ENCODE measurements at places on chromosomes 1 and 21.

- no peak for DNase-seq
Measured at GRCh38 chr21:38979271-38980121, 173.8 kb downstream of the ETS2 start.

DNA sequence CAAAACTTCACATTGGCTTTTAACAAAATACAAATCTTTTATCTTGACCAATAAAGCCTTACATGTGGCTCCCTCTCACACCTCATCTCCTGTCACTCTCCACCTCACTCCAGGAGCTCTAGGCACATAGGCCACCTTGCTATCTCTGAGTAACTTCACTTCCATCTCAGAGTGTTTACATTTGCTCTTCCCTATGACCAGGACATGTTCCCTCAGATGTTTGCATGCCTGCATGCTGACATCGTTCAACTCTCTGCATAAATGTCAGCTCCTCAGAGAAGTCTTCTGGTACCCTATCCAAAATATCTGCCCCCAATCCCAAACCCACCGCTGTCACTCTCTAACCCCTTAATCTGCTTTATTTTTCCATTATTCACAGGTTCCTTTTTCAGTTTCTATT is 110.9 kb downstream of the TOMM20 start:
- DNase-seq = no peak

DNA sequence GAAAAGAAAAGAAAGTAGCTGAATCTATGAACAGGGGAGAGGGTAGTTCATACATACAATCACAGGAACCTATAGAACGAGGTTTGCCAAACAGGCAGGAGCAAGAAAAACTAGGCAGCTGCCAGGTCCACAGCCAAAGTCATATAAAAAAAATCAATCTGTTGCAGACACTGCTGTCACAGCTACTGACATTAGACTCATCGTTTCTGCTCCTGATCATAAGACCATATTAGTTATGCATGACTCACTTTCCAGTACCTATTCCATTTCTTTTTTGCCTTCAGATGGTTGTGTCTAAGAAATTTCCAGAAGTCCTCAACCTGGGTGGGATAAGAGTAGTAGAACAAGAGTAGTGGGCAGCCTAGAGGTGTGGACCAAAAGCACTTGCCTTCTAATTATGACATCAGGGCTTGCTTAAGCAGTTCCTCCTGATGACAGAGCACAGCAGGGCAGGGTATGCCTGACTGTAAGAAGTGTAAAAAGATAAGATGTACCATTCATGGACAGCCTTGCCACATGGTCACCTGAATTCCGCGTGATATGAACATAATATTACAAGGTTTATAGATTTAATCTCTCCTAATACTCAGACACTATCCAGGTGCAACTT is 323.2 kb upstream of the SGIP1 start:
- no peak for DNase-seq

- DNase-seq = no peak
Measured at GRCh38 chr1:53373246-53373645, 45.4 kb upstream of the LRP8 start.

DNA sequence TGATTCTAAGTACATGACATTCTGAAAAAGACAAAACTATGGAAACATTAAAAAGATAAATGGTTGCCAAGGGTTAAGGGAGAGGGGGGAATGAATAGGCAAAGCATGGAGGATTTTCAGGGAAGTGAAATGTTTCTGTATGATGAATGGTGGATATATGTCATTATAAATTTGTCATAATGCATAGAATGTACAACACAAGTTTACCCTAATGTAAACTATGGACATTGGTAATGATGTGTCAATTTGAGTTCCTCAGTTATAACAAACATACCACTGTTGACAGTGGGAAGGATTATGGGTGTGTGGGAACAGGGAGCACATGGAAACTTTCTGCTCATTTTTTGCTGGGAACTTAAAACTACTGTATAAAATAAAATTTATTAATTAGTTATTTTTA is 427.1 kb upstream of the ESRRG start:
- no peak for DNase-seq

DNA sequence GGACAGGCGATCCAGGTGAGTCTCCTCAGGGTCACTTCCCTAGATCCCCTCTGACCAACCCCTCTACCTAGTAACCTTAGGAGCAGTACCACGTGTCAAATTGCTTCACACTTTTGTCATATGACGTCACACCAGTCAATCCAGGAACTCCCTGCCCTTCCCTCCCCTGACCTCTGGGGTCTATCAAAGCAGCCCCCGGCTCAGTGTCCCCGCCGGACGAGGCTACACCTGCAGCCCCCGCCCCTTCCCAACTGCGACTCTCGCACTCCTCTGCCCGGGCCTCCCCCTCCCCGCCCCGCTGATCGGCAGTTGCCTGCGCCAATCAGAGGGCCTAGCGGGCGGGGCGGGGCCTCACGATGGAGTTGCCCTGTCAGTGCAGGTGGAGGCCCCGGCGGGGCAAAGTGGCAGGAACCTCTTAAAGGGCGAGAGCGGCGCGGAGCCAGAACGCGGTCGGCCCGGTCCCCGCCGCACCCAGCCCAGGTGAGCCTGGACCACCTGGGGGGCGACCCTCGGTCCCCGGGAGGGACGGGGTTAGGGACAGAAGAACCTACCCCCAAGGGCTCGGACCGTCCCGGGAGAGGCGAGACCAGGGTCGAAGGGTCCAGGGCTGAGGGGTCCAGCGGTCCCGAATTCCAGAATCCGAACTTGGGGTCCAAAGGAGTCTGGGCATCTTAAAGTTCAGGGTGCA is 27.5 kb upstream of the EPB41 start:
- peak; percentile 23 for DNase-seq

DNA sequence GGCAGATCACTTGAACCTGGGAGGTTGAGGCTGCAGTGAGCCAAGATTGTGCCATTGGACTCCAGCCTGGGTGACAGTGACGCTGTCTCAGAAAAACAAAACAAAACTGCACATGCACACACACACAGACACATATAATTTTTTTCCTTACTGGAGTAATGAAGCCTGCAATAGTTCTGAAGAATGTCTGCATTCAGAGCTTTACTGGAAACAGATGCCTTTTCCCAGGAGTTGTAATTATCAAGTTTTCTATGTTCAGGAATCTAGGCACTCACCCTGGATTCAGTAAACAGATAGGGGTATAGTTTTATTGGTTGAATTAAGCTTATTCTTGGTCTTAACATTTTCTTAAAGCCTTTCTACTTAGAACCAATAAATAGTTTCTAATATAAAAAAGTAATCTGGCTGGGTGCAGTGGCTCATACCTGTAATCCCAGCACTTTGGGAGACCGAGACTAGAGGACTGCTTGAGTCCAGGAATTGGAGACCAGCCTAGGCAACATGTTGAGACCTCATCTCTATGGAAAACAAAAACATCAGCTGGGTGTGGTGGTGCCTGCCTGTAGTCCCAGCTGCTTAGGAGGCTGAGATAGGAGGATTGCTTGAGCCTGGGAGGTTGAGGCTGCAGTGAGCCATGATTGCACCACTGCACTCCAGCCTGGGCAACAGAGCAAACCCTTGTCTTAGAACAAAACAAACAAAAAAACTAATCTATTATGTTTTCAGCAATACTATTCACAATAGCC is 15.8 kb downstream of the SPEN start:
- no peak for DNase-seq

- no peak for DNase-seq
Measured at GRCh38 chr1:2857521-2857920, 56.0 kb upstream of the TTC34 start.

DNA sequence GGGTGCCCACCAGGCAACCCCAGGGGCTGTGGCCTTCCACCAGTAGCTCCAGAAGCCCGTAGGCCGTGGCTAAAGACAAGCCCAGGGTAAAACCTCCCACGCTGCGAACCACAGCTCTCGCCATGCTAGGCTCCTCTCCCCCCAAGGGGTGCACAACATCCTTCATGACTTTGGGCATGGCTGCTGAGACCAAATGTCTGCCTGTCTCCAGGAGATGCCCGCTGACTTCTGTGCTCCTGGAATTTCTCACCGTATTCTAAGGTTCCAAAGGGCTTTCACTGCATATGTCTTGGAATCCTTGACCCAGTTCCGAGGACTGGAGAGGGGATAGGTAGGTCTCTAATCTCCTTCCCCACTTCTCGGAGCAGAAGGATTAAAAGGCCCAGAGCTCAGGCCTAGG is at the start of the genes DCST1 and DCST2:
TSS of gene DCST1 (plus strand) at position 301 of the 400 bp plus-strand sequence. CDS start 213 bp downstream, outside the sequence.
TSS of gene DCST2 (minus strand) at position 258 of the 400 bp plus-strand sequence. CDS start at position 178, 80 bp downstream.
- no peak for DNase-seq

- DNase-seq = no peak
Measured at GRCh38 chr1:56194701-56195300, 384.6 kb downstream of the PLPP3 start.

GRCh38 chr1:54996359-54996868 is 2.3 kb upstream of the BSND start:
- peak; percentile 68 for DNase-seq

DNA sequence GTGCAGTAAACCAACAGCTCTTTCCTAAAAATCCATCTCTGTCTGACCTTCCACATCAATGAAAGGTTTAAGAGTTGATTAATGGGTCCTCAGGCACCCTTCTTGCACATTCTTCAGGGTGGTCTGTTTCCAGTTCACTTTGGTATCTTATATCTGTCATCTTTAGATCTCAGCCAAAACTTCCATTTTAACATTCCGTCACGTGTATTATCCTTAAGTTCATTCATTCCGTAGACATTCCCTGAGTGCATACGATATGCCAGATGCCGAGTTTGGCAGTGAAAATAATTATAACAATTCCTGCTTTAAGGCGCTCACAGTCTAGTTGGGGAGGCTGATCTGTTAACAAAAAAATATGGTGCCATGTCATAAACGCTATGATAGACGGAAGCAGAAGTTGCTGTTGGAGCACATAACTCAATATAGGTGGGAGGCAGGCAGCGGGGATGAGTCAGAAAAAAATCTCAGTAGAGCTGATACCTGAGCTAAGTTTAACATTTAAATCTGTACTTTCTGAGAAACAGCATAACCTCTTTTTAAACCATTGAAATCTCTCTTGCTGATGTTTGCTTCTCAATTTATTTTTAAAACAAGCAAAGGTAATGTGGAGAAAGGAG is 59.6 kb upstream of the HOOK1 start:
- no peak for DNase-seq

DNA sequence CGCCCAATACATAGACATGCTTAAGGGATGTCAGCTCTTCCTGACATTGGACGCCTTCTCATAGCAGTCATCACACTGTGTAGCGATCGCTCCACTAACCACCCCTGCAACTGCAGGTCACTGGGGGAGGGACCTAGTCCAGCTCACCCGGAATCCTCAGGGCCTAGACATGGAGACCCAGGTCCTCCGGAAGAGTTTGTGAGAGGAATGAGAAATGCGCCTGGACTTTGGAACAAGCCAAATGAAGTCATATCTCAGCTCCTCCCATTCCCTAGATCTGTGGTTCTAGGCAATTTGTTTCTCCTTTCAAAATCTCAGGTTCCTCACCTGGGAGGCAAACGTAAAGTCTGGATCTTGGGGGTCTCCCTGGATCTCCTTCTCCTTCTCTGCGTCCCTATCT is 253.3 kb downstream of the KAZN start:
- no peak for DNase-seq

- no peak for DNase-seq
Measured at GRCh38 chr1:230174471-230175162, 107.6 kb downstream of the GALNT2 start.

DNA sequence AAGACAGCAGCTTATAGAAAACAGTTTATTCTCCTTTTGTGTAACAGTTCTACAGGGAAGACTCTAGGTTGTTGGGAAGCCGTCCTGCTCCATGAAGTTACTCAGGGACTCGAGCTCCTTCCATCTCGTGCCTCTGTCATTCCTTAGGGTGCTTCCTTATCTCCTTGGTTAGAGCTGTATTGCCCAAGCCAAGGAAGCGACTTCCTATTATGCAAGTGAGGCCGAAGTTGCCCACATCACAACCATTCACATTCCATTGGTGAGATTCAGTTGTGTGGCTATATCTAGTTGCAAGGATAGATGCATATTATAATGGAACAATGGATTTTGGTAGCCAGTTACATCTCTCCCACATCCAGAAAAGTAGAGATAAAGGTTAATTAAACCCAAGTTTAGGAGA is 9.0 kb downstream of the GSTM5 start:
- no peak for DNase-seq

GRCh38 chr1:64184003-64184440 is 19.4 kb upstream of the UBE2U start:
- peak; percentile 89 for DNase-seq

DNA sequence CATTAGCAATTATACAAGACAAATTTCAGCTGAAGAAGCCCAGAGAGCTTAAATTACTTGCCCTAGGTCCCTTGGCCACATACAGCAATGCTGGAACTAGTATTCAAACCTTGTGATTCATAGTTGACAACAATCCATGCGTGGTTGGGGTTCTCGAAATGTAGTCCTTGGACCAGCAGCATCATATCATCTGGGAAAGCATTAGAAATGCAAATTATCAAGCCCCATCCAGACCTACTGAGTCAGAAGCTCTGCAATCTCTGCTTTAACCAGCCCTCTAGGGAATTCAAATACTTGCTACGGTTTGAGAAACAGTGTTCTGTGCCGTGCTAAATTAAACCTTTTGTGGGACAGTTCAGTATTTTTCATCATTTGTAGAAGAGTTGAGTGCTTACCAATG is 65.1 kb downstream of the CLIC6 start:
- DNase-seq = no peak

GRCh38 chr1:110707232-110707631 is 32.5 kb upstream of the KCNA3 start:
- DNase-seq = no peak

DNA sequence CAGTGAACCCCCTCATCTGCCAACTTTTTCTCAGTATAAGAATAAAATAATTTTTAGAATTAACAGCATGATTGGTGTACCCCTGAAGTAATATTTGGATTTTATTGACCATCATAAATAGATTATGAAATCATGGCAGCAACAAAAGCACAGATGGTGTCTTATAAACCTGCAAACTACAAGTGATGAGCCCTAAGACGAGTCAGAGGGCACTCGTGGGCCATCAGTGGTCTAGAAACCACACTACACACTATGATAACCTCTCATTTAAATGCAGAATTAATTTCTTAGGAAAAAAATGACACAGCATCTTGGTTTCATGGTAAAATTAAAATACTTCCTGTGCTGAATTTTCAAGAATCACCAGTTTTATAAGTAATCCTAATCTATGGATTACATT is 312.4 kb downstream of the PTBP2 start:
- DNase-seq = no peak

- peak; percentile 52 for DNase-seq
Measured at GRCh38 chr1:167714439-167715156, 7.2 kb upstream of the MPZL1 start.

- DNase-seq = no peak
Measured at GRCh38 chr1:91603409-91603808, 102.8 kb downstream of the CDC7 start.

DNA sequence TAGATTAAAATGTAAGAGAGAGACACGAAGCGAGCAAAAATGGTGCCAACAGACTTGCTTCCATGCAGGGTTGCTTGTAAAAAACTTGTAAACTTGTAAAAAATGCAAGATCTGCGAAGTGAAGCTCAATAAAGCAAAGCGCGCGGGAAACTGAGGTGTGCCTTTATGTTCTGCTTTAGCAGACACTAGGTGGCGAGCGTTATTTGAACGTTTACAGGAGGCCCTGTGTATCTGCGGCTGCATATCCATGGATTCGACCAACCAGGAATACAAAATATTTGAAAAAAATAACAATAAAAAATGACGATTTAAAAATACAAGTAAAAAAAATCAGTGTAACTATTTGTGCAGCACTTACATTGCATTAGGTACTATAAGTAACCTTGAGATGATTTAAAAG is 1.5 kb downstream of the UBE2G2 start:
- DNase-seq = no peak

Measured in NCI-H2029 treated with DMSO at 0.1 percent for 48 hours (cell line).